HEK293T (cell line): ENCODE measurements at places on chromosomes 6 and 20.

DNA sequence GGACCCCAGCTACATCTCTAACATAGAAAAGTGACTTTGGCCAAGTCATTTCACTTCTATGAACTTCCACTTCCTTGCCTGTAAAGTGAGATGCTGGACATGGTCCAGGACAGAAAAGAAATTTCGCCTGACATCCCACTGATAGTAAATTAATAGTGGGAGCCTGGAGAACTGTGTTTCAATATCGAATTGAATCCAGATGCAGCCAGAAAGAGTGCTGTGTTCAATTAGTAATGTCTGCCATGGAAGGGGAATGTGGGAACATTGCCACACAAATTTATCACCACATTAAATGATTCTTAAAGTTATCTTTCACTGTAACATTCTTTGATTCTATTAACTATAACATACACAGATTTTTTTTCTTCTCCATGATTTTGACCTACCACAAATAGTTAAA lies 255.0 kb downstream of the HACE1 start:
- no peak for DNase-seq

GRCh38 chr6:7180751-7181150 lies 73.0 kb downstream of the RREB1 start:
- DNase-seq, result no peak

DNA sequence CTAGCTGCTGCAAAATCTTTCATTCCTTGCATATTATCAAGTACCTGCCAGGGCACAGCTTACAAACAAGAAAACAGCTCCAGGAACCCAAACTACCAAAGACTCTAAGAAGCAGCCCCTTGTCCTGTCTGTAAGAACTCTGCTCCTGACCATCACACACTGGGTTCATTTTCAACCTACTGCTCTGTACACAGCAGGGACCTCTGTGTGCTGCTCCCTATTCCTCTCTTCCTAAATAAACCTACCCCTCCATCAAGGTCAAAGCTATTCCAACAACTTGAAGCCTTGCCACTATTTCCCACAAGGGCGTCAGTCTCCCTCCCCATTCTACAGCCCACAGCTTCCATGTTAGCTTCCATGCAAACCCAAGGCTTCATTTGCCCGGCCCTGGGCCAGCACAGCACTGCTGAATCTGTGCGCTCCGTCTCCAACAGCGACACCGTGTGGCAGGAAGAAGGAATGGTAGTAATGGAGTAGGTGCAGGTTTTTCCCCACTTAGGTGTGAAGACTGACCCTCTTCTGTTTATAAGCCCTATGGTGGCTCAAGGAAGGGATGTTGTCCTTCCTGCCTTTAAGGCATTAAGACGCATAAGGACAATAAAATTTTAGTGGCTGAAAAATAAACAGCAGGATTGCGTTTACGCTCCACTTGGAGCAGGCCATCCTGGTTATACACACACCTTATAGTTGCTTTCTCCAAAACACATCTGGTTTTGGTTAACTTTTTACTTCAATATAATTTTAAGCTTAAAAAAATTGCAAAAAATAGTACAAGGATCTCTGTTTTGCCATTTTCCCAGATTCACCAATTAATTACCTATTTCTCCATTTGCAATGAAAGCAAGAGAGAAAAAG lies 115.2 kb upstream of the NXT1 start:
- peak; percentile 57 for DNase-seq

GRCh38 chr20:50601511-50602431 lies 89.6 kb downstream of the RIPOR3 start:
- DNase-seq, result no peak

GRCh38 chr20:49880177-49880576 lies 35.2 kb downstream of the SPATA2 start:
- DNase-seq, result no peak

GRCh38 chr6:158255989-158256601 lies 56.2 kb upstream of the TULP4 start:
- DNase-seq, result no peak

DNA sequence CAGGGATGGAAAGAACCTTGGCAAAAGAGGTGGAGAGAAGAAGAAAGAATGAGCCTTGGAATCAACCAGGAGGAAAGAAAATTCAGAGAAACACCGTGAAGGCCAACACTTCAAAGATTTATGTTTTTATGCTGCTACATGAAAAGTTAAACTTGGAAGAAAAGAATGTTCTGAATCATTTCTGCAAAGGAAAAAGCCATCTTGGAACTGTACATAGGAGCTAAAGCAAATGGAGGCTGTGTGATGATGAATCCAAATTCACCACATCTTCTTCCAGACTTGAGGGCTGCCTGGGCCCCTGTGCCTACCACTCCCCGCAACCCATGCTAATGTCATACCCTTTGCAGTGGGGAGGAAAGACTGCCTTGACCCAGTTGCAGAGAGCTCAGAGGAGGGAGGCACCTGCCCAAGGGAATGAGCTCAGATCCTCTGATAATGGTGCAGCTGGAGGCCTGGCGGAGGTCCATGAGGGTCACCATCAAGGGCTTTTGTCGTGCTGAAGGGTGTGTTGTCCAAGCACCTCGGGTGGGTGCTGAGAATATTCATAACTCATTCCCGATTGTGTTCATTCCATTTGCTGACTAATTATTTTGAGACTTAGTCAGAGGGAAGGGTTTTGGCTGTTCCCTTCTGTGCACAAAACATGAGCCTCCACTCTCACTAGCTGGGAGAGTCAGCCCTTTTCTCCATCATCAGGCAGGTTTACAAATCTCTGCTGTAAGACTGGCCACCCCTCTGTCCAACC lies 245.8 kb upstream of the JAG1 start:
- DNase-seq, result no peak

- no peak for DNase-seq
Measured at GRCh38 chr20:23086056-23086566, at the start of gene CD93. Gene CD93, minus strand, starts transcription at chr20:23086324. Its CDS starts 132 bp downstream, at chr20:23086192.

GRCh38 chr6:11493974-11494373 lies 43.6 kb upstream of the TMEM170B start:
- DNase-seq, result no peak
